Dermis microvascular lymphatic vessel endothelial cell (primary cell): ENCODE measurements at places on chromosomes 2 and 18. TPM values are rescaled to one million over a fixed set of nuclear protein-coding genes. Genes with fewer than 3 reads are reported as not detected.

STAT4 gene
- 0.13 and 0.51 TPM in 2 replicates for total RNA-seq

SERPINE2 gene
- total RNA-seq: 1.1 and 1.8 TPM in 2 replicates

SLC35G4 gene
- not detected in 2 replicates for total RNA-seq

CHRND gene
- not detected in 2 replicates for total RNA-seq

NT5DC4 gene
- total RNA-seq: not detected in 2 replicates

GYPC gene
- 377 and 661 TPM in 2 replicates for total RNA-seq

DNA sequence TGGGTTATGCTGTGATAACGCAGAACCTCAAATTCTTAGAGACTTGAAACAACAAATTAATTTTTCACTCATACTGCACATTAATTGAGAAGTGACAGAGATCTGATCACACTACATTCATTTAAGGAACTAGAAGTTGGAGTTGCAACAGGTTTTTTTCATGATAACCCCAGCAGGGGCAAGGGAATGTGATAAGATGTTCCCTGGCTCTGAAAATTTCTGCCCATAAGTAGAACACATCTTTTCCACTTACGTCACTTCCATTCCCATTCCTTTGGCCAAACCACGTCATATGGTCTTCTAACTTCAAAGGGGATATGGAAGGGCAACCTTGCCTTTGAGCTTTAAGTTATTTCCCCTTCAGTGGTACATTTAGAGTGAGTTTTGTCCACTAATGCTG is 29.7 kb upstream of the PSME4 start:
- no peak for DNase-seq

- DNase-seq: no peak
These were observed 45.3 kb upstream of the ROCK2 start for GRCh38 chr2:11389551-11390398.

GRCh38 chr2:147989809-147990403 is 30.6 kb downstream of the ORC4 start:
- peak; percentile 42 for DNase-seq

GRCh38 chr18:69883781-69884180 is 63.9 kb downstream of the CD226 start:
- DNase-seq: no peak

- DNase-seq: no peak
These were observed 64.8 kb downstream of the COX7A2L start for GRCh38 chr2:42296226-42296625.

DNA sequence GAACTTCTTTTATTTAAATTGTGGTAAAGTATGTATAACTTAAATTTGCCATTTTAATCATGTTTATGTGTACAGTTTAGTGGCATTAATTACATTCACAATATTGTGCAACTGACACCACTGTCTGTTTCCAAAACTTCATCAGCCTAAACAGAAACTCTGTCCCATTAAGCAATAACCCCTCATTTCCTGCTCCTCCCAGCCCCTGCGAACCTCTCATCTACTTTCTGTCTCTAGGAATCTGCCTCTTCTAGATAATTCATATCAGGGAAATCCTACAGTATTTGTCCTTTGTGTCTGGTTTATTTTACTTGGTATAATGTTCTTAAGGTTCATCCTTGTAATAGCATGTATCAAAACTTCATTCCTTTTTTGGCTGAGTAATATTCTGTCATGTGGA is 75.1 kb downstream of the BOLA3 start:
- no peak for DNase-seq

- DNase-seq: no peak
These were observed 256.3 kb upstream of the MYT1L start for GRCh38 chr2:2587354-2587753.

GRCh38 chr2:241898463-241899270 is 29.1 kb downstream of the RTP5 start:
- DNase-seq: no peak

DNA sequence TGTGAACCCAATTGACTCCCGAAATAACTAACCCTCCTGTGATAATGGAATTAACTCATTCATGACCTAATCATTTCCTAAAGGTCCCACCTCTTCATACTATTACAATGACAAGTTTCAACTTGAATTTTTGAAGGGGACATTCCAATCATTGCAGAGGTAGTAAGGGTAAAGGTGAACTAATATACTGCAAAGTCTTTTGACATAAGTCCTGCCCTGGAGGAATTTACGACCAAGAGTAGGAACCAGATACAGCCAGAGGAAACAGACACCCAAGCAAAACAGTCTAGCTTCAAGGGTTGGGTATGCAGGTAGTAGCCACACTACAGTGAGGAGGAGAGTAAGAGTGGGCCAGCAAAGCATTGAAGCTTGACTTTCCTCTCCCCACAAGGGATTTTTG is 1.2 kb upstream of the SRBD1 start:
- no peak for DNase-seq

- no peak for DNase-seq
These were observed 272.2 kb downstream of the C1D start for GRCh38 chr2:67790622-67791021.

GRCh38 chr2:234840336-234840735 is 111.5 kb upstream of the SH3BP4 start:
- peak; percentile 91 for DNase-seq

DNA sequence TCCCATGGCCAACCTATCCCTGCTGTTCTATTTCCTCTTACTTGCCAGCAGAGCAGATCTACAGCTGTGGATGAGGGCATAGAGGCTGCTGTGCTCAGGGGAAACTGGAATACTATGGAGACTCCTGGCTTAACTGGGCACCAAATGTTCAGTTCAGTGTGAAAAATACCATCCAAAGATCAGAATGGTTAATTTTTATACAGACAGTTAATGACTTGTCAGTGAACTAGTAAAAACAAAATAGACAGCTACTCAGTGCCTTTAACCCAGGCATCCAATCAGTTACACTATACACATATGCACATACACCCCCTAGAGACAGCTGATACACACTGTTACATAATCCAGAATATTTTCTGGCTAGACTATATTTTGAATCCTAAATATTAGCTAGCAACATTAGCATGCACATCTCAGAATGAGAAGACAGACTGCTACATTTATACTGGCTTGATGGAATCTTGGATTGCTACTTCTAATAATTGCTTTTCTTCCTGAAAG is 59.1 kb upstream of the WIPF1 start:
- DNase-seq: no peak

- DNase-seq: peak; percentile 34
These were observed 32.4 kb downstream of the ABCB11 start for GRCh38 chr2:168998609-168999211.

- DNase-seq: no peak
These were observed 2.1 kb downstream of the UCN start for GRCh38 chr2:27306136-27306535.

GRCh38 chr2:64142741-64143168 is 1.5 kb downstream of the PELI1 start:
- DNase-seq: no peak

- no peak for DNase-seq
These were observed 275.5 kb downstream of the KCNJ3 start for GRCh38 chr2:154974041-154974440.

GRCh38 chr2:241636182-241637017 is 558 bp downstream of the THAP4 start:
- peak; percentile 50 for DNase-seq

GRCh38 chr2:124254621-124255020 is 229.5 kb downstream of the CNTNAP5 start:
- DNase-seq: no peak

GRCh38 chr18:80166240-80166639 is 57.2 kb downstream of the ADNP2 start:
- DNase-seq: no peak
